ENCODE measurements at places on chromosomes 6 and 20.

- no peak overlapping the region for H3K4me3 ChIP-seq
- DNase-seq = no peak
- peaks cover 3% of the 10 kb centered on the region for H3K36me3 ChIP-seq
- peaks cover 56% of the 10 kb centered on the region for H3K4me1 ChIP-seq
Measured at GRCh38 chr20:18738055-18738454, 75.5 kb upstream of the SCP2D1 start.

DNA sequence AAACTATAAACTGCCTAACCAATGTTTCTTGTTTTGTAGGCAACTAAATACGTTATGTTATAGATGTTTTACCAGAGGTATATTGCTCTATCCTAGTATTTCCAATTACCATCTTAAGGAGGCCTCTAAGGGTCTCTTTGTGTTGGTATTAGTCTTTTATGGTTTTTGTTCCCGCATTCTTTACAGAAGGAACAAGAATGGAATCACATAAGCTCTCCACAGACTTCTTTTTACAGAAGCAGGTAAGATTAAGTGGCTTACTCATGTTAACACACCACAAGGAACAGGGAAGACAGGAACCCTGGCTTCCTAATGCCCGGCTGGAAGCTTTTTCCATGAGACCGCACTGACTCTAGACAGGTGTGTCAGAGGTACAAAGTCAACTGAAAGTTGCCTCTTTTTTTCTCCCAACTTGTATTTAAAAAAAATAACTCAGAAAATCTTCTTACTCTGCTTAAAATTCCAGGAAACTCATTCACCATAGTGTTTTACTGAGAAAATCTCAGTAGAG, 55.1 kb downstream of the FKBP5 start:
- no peak overlapping the region for H3K4me3 ChIP-seq
- H3K27ac ChIP-seq = no peak overlapping the region
- peaks cover 5% of the 10 kb centered on the region for H3K36me3 ChIP-seq
- no peak for DNase-seq
- H3K4me1 ChIP-seq = peaks cover 16% of the 10 kb centered on the region

DNA sequence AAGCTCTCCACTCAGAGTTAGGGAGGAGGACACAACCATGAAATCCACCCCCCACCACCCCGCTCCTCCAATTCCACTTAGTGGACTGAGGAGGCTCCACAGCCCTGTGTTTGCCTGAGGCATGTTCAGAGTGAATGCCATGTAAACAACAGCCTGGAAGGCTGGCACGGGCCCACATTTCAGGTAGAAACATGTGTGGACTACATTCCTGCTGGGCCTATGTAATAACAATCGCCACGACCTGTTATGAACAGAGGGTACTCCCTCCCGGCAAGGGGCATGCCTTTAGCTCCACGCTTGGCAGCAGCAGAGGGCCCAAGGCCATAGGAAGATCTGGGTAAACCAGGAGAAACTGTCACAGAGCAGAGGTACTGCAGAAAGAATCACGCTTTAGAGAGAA, 65.5 kb downstream of the ISM1 start:
- no peaks in the 10 kb centered on the region for H3K4me1 ChIP-seq
- H3K27ac ChIP-seq = no peak overlapping the region
- no peaks in the 10 kb centered on the region for H3K36me3 ChIP-seq
- DNase-seq = no peak
- H3K4me3 ChIP-seq = no peak overlapping the region

- H3K27ac ChIP-seq = peak overlapping the region; percentile 14
- peaks cover 45% of the 10 kb centered on the region for H3K4me1 ChIP-seq
- DNase-seq = no peak
- no peaks in the 10 kb centered on the region for H3K36me3 ChIP-seq
- no peak overlapping the region for H3K4me3 ChIP-seq
- no peaks in the 10 kb centered on the region for H3K27me3 ChIP-seq
Measured at GRCh38 chr20:59015812-59016711, 3.2 kb upstream of the TUBB1 start.

GRCh38 chr20:21395666-21396598, 1.4 kb downstream of the NKX2-4 start:
- peaks cover 13% of the 10 kb centered on the region for H3K36me3 ChIP-seq
- no peak for DNase-seq
- peaks cover 14% of the 10 kb centered on the region for H3K4me1 ChIP-seq

DNA sequence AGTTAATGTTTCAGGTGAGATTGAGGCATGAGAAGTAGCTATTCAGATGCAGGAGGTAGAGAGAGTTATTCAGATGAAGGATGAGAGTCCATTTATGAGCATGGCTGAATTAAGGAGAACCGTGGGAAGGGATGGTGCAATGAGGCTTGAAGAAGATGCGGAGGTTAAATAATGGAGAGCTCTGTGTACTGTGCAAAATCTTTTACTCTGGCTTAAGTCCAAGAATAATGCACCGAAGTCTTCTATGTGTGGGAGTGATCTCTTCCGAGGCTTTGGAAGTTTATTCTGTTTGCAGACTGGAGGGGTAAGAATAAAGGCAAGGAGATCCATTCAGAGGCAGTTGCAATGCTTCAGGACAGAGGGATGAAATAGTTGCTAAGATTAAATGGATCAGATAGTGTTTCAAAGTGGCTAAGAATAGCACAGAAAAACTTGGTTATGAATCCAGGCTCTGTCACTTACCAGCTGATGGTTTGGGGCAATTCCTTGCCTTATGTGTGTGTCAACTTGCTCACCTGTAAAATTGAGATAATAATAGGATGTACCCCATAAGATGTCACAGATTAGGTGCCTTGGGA, 467.1 kb downstream of the HDGFL1 start:
- H3K4me1 ChIP-seq = no peaks in the 10 kb centered on the region
- DNase-seq = no peak
- no peaks in the 10 kb centered on the region for H3K36me3 ChIP-seq
- H3K4me3 ChIP-seq = no peak overlapping the region
- no peak overlapping the region for H3K27ac ChIP-seq
- H3K27me3 ChIP-seq = no peaks in the 10 kb centered on the region

- no peaks in the 10 kb centered on the region for H3K27me3 ChIP-seq
- H3K27ac ChIP-seq = peak overlapping the region; percentile 92
- no peak for DNase-seq
Measured at GRCh38 chr6:135852746-135853145, 1.2 kb downstream of the PDE7B start.

GRCh38 chr20:59640267-59640666, 35.9 kb downstream of the PHACTR3 start:
- H3K27me3 ChIP-seq = peaks cover 5% of the 10 kb centered on the region
- H3K27ac ChIP-seq = no peak overlapping the region
- no peak overlapping the region for H3K4me3 ChIP-seq
- no peaks in the 10 kb centered on the region for H3K4me1 ChIP-seq

- H3K27me3 ChIP-seq = peaks cover 2% of the 10 kb centered on the region
- H3K36me3 ChIP-seq = no peaks in the 10 kb centered on the region
- peak overlapping the region; percentile 10 for H3K27ac ChIP-seq
- peaks cover 15% of the 10 kb centered on the region for H3K4me1 ChIP-seq
- H3K4me3 ChIP-seq = no peak overlapping the region
- peak; percentile 25 for DNase-seq
Measured at GRCh38 chr6:155505608-155505989, 50.0 kb upstream of the NOX3 start.

- no peaks in the 10 kb centered on the region for H3K36me3 ChIP-seq
- H3K4me1 ChIP-seq = no peaks in the 10 kb centered on the region
- DNase-seq = peak; percentile 20
- no peak overlapping the region for H3K4me3 ChIP-seq
Measured at GRCh38 chr6:54717849-54718455, 128.6 kb upstream of the FAM83B start.

DNA sequence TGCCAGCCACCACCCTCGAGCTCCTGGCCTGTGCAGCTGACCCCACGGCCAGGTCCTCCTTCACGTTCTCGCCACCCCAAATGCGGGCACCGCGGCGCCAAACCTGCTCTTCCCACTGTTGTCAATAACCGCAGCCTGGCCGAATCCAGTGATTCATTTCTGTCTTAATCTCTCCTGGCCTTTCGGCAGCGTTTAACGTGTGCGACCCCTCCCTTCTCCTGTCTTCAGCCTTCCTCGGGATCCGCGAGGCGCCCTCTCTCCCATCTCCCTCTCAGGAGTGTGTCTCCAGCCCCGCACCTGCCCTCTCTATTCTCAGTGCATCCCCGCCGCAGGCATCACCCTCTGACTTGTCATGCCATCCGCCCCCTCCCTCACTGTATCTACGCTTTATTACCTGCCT, 91.4 kb downstream of the THBS2 start:
- H3K36me3 ChIP-seq = peaks cover 30% of the 10 kb centered on the region
- peak overlapping the region; percentile 99 for H3K27ac ChIP-seq
- peaks cover 54% of the 10 kb centered on the region for H3K4me1 ChIP-seq
- peak overlapping the region; percentile 84 for H3K4me3 ChIP-seq
- DNase-seq = no peak

GRCh38 chr6:25035512-25036435, 100.0 kb upstream of the RIPOR2 start:
- no peaks in the 10 kb centered on the region for H3K36me3 ChIP-seq
- no peak overlapping the region for H3K4me3 ChIP-seq
- H3K27ac ChIP-seq = peak overlapping the region; percentile 55
- peak; percentile 38 for DNase-seq
- H3K4me1 ChIP-seq = peaks cover 29% of the 10 kb centered on the region

- no peak overlapping the region for H3K27ac ChIP-seq
- H3K4me3 ChIP-seq = no peak overlapping the region
- H3K36me3 ChIP-seq = no peaks in the 10 kb centered on the region
Measured at GRCh38 chr6:22115559-22115958, 181.3 kb downstream of the PRL start.

- H3K4me3 ChIP-seq = peak overlapping the region; percentile 54
- peak overlapping the region; percentile 73 for H3K27ac ChIP-seq
- no peaks in the 10 kb centered on the region for H3K36me3 ChIP-seq
- H3K27me3 ChIP-seq = no peaks in the 10 kb centered on the region
Measured at GRCh38 chr6:105545947-105546731, 143.3 kb upstream of the PREP start.

DNA sequence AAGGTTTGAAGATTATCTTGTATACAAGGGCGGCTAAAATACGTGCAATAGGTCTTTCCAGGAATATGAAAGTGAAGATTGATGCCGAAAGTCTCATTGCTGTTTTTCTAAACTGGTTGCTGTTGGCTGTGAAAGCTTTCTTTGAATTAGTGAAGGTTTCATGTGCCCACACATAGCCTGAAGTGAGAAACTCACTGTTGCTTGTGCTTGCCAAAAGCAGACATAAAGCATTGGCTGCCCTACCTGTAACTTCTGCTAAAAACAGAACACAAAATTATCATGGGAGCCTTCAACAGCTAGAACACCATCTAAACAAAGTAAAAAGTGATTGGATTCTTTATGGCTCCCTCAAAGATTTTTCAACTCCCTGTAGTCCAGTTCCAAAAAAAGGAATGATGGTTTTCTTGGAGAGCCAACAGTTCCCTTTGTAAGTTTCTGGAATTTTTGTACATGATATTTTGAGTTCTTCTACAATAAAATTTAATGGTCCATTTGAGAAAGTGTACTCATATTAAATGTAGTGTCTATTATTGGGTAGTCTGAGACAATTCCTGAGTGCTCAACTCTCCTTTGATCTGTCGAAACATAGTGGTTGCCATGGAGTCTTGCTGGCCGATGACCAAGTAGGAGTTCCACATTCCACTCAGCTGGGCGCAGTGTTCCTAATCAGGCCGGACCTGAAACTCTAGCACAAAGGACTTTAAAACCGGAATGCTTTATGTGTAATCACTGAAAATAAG, 68.5 kb downstream of the PLEKHG1 start:
- no peaks in the 10 kb centered on the region for H3K4me1 ChIP-seq
- no peaks in the 10 kb centered on the region for H3K36me3 ChIP-seq
- H3K27ac ChIP-seq = no peak overlapping the region

GRCh38 chr6:2961506-2961905, 9.9 kb downstream of the SERPINB6 start:
- no peaks in the 10 kb centered on the region for H3K27me3 ChIP-seq
- peaks cover 57% of the 10 kb centered on the region for H3K4me1 ChIP-seq
- H3K4me3 ChIP-seq = no peak overlapping the region

DNA sequence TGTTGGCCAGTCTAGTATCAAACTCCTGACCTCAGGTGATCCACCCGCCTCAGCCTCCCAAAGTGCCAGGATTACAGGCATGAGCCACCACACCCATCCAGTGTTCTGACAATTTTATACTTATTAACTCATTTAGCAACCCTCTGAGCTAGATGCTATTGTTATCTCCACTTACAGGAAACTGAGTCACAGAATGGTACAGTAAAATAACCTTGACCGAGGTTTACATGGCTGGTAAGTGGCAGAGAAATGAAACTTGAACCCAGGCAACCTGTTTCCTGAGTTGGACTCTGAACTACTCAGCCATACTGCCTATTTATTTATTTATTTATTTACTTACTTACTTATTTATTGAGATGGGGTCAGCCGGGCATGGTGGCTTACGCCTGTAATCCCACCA, 6.6 kb upstream of the SIGLEC1 start:
- DNase-seq = no peak
- H3K36me3 ChIP-seq = no peaks in the 10 kb centered on the region
- H3K27ac ChIP-seq = no peak overlapping the region
- H3K4me3 ChIP-seq = no peak overlapping the region
- H3K4me1 ChIP-seq = no peaks in the 10 kb centered on the region

DNA sequence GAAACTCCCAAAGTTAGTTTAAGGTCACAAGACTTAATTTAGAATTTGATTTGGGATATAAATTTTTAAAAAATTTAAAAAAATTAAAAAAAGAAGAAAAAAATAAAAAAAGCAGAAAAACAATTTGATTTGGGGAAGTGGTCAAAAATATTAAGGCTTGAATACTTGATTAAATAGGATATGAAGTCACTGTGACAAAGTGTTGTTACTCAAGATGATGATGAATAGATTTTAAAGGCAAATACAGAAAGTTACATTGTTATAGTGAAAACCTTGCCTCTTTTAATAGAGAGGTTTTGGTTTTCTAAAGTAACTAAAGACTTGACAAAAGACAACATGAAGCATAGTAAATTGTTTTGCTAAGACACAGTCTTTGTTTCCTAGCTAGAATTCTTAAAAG, 7.2 kb downstream of the CST9 start:
- H3K27me3 ChIP-seq = peaks cover 19% of the 10 kb centered on the region
- no peak overlapping the region for H3K27ac ChIP-seq
- H3K36me3 ChIP-seq = no peaks in the 10 kb centered on the region

- no peak overlapping the region for H3K4me3 ChIP-seq
- no peaks in the 10 kb centered on the region for H3K27me3 ChIP-seq
- H3K27ac ChIP-seq = no peak overlapping the region
- H3K4me1 ChIP-seq = no peaks in the 10 kb centered on the region
- DNase-seq = no peak
Measured at GRCh38 chr20:7798176-7798575, 142.1 kb downstream of the HAO1 start.

DNA sequence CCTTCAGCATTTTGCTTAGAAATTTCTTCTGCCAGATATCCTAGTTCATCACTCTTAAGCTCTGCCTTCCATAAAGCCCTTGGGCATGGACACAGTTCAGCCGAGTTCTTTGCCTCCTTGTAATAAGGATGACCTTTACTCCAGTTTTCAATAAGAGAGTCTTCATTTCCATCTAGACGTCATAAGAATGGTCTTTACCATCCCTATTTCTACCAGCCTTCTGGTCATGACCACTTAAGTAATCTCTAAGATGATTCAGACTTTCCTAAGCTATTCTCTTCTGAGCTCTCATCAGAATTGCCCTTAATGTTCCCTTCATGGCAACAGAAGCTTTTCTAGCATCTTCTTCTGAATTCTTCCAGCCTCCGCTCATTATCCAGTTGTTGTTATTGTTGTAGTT, 126.1 kb downstream of the TFAP2C start:
- no peaks in the 10 kb centered on the region for H3K4me1 ChIP-seq
- H3K27me3 ChIP-seq = peaks cover 11% of the 10 kb centered on the region
- no peaks in the 10 kb centered on the region for H3K36me3 ChIP-seq

GRCh38 chr20:21615617-21616080, 89.8 kb upstream of the PAX1 start:
- no peaks in the 10 kb centered on the region for H3K4me1 ChIP-seq
- H3K27me3 ChIP-seq = no peaks in the 10 kb centered on the region
- no peak overlapping the region for H3K4me3 ChIP-seq
- H3K27ac ChIP-seq = no peak overlapping the region
- peak; percentile 43 for DNase-seq
- no peaks in the 10 kb centered on the region for H3K36me3 ChIP-seq

Data from HFFc6 (cell line).